ENCODE measurements at places on chromosomes 13 and 19.

DNA sequence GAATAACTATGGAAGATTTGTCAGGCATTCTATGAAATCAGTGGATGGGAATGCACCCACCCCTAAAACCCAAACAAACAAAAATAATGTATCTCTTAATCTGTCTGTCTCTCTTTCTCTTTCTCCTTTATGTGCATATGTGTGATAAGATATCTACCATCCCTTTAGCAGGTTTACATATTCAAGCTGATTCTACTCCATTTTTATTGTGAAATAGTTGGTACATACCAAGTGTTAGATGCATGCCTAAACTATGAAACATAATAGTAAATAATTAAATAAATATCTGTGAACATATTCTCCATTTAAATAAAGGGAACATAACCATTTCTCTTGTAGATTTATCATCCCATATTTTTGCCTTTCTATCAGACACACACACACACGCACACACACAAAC, 121.8 kb upstream of the PCDH9 start:
- no peak for DNase-seq

DNA sequence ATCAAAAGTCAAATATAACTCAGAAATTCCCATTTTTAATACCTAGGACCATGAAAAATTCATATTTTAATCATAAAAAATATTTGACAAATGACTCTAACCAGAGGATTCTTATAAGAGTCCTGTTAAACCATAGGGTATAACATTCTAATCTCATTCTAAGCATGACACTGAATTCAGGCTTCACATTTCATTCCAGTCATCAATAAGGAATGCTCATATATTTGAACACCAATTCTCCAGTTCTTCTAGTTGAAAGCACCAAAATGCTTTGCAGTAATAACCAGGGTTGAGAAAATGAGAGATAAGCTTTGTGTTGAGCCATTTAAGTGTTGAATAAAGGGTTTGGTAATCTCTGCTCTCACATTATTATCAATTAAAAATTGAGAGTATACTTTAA, 147.5 kb downstream of the VWA8 start:
- DNase-seq = no peak

GRCh38 chr13:65677906-65678305, 1552.2 kb downstream of the PCDH9 start:
- no peak for DNase-seq

- no peak for DNase-seq
These were observed 1390.5 kb downstream of the EFNB2 start for GRCh38 chr13:105144936-105145335.
